ENCODE measurements at places on chromosomes 5 and 9.

DNA sequence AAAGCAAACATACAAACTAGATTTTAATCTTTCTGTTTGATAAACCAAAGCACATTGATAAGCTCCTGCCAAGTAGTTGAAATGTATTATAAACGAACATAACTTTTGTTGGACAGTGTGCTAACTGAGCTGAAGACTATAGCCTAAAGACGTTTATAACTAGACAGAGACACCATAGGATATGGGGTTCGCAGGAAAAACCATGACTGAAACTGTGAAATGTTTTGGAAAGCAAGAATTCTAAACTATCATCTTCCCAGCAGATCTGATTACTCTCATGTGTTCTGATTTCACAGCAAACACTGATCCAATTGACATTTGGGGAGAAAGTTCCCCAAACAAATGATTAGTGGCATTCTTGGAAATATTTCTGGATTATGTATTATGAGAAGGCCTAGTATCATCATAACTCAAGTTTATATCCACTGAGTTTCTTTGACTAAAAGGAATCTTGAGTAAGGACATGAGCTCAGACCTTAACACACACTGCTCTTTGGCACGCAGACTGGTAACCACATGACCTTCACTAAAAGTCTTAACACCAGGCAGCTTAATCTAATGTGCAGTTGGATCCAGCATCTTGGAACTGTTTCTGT is 375.2 kb downstream of the ZNF608 start:
- DNase-seq, result peak; percentile 6

DNA sequence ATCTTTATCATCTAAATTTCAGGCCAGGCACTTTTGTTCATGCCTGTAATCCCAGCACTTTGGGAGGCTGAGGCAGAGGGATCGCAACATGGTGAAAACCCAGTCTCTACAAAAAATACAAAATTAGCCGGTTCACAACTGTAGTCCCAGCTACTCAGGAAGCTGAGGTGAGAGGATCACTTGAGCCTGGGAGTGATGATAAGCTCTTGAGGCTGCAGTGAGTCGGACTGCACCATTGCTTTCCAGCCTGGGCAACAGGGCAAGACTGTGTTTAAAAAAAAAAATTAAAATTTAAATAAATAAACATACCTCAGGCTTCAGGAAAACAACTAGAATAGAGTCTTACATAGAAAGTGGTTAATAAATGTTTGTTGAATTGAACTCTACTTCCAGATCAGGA is 147.4 kb downstream of the AGTPBP1 start:
- no peak for DNase-seq

DNA sequence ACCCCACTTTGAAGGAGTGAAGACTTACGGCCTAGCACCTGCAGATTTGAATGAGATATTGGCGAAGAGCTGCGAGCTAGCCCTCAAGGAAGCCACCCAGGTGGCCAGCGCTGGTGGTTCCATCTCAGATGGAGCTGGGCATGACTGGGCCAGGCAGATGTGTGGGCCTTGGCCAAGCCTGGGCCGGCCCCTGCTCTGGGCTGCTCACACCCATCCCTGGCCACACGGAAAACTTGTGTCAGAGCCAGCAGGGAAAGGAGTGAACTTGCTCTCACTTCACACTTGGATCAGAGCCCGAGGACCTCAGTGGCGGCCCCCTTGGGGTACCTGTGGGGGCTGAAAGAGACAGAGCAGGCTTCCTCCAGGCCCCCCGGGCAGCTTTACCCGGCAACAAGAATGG is 44.2 kb downstream of the ROPN1L start:
- no peak for DNase-seq

DNA sequence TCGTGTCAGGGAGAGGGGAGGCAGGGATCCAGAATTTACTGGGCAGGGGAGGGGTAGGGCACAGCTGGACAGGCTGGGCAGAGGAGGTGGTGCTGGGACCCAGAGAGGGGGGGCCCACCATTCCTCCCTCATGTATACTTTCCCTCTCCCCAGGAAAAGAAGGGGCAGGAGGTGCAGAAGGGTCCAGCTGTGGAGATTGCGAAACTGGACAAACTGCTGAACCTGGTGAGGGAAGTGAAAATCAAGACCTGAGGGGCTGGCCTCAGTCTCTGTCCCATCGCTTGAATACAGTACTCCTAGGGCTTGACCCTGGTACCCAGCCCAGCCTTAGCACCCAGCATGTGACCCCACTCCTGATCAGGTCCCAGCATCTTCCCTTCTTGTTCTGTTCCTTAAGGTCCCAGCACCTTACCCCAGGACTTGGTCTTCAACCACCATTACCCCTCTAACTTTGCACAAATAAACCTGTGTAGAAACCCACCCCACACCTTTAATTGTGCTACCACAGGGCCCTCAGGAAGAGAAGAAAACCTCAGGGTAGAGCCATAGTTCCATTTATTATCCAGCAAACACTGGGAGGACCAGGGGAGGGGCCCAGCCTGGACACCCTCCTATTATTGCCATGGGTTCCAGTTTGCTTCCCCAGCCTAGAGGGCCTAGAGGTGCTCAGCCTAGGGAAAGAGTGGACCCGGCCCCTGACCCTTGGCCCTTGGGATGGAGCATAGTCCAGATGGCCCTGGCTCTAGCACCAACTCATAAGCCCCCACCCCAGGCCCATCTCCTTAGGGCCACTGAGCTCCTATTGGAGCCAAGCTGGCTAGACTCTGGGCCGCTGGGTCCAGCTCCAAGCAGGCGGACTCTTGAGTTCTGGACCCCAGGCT is 2.0 kb downstream of the ENHO start:
- no peak for DNase-seq

GRCh38 chr9:137588891-137589290 is 1.4 kb downstream of the ZMYND19 start:
- DNase-seq, result no peak

Measured in stromal cell of bone marrow (primary cell).